ENCODE measurements at places on chromosomes 3 and 15.
A peak's percentile ranks its signal among the peaks of the same experiment; 100 is the strongest.

GRCh38 chr15:88949734-88950400 is 36.7 kb upstream of the MFGE8 start:
- no peak for DNase-seq

DNA sequence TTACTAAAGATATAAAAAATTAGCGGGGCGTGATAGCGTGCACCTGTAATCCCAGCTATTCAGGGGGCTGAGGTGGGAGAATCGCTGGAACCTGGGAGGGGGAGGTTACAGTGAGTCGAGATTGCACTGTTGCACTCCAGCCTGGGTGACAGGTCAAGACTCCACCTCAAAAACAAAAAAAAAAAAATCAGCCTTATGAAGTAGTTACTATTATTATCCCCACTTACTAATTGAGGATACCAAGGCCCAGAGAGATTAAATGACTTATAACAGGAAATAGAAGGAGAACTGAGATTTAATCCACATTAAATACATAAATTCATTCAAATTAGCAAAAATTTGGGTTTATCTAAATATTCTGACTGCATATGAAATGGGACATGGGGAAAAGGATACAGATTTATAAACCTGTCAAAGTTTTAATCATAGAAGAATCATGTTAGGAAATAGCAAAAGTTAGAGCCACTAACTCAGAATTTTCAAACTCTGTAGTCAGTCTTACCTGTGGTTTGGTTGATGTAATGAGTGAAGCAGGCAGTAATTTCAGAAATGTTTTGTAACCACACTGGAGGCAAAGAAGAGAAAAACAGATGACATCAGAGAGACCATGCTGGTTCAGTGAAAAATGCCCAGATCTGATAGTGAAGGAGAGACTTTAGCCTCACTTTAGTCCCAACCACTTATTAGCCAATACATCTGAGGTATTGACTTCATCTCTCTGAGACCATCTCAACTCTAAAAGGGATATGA is 25.0 kb upstream of the ACAP2 start:
- DNase-seq: peak; percentile 56

DNA sequence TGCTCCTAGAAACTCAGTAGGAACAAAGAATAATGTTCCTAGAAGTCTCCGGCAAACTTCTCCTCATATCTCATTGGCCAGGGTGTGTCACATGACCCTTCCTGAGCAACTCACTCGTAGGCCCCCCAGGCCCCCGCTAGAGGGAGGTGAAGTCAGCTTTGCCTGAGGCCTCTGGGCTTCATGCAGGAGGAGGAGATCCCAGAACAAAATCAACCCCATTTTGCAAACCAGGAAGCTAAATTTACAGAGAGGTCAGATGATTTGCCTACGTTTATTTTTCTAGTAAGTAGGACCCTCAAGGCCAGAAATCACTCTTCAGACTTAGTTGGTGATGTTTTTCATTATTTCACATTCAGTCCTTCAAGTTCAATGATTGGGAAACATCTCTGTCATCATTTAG is 99.1 kb downstream of the SSR3 start:
- no peak for DNase-seq

DNA sequence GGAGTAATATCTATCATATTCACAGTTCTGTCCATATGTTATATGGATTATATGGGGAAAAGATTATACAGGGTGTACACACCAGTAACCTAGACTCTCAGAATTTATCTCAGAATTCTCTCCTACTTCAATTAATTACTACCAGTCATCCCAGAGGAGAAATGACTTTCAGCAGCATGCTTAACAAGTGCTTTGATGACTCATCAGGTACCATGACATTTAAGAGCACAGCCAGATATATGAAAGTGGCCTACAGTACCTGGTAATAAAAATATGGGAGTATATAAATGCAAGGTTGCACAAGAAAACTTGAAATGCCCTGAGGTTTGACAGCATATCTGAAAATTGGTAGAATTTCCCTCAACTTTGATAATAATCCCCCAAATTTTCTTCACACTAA is 1273.0 kb downstream of the OTOL1 start:
- no peak for DNase-seq

- no peak for DNase-seq
Observed at GRCh38 chr3:182420741-182421140, 372.6 kb upstream of the ATP11B start.

DNA sequence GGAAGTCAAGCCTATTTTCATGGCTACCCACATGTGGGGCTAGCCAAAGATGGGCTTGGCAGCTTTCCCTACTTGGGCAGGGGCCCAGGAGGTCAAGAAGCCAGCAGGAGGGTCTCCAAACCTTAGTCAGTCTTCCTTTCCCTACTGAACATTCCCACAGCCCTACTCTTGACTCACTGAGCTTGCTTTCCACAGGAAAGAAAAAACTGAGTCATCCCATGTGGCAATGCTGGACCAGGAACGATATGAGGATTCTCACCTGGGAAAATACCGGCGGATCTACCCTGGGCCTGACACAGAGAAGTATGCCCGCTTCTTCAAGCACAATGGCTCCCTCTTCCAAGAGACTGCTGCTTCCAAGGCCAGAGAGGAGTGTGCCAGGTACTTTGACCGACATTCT is 3.7 kb upstream of the NGRN start:
- no peak for DNase-seq

- no peak for DNase-seq
Observed at GRCh38 chr3:109356442-109357155, 19.3 kb upstream of the DPPA4 start.

- DNase-seq: no peak
Observed at GRCh38 chr3:5616873-5617272, 429.4 kb downstream of the EDEM1 start.

GRCh38 chr15:51162865-51163762 is 68.4 kb upstream of the TNFAIP8L3 start:
- DNase-seq: peak; percentile 68

- no peak for DNase-seq
Observed at GRCh38 chr3:18369551-18370185, 55.5 kb downstream of the SATB1 start.

Data from activated CD4-positive, alpha-beta T cell treated with anti-CD3 and anti-CD28 coated beads, Interleukin-2, amount 50 U/mL, for 16 hours (primary cell).